ENCODE measurements at places on chromosomes 7 and 10. TPM values are rescaled to one million over a fixed set of nuclear protein-coding genes. Genes with fewer than 3 reads are reported as not detected.

FXYD4 gene
- not detected for polyA plus RNA-seq

SLC26A5 gene
- not detected for polyA plus RNA-seq

PPP1R3C gene
- not detected for polyA plus RNA-seq

METTL2B gene
- polyA plus RNA-seq: 25.1 TPM

ITPRID1 gene
- polyA plus RNA-seq: not detected

CREB3L2 gene
- 17.4 TPM for polyA plus RNA-seq

HOXA11 gene
- not detected for polyA plus RNA-seq

VIPR2 gene
- polyA plus RNA-seq: 0.15 TPM

SAMD9L gene
- polyA plus RNA-seq: 20.4 TPM

CALHM1 gene
- polyA plus RNA-seq: not detected

ZNF775 gene
- 7.6 TPM for polyA plus RNA-seq

PNLIPRP1 gene
- not detected for polyA plus RNA-seq

TRIM24 gene
- polyA plus RNA-seq: 3.1 TPM

CALHM2 gene
- 65.0 TPM for polyA plus RNA-seq

MSMB gene
- polyA plus RNA-seq: not detected

BAIAP2L1 gene
- polyA plus RNA-seq: 0.42 TPM

DEPP1 gene
- polyA plus RNA-seq: not detected

DBNL gene
- 250 TPM for polyA plus RNA-seq

CHAT gene
- polyA plus RNA-seq: not detected

ANKRD30A gene
- not detected for polyA plus RNA-seq

ACHE gene
- not detected for polyA plus RNA-seq

TUBB8 gene
- not detected for polyA plus RNA-seq

SND1 gene
- polyA plus RNA-seq: 119 TPM

GRM3 gene
- polyA plus RNA-seq: not detected

ZNF804B gene
- polyA plus RNA-seq: not detected

ZNF488 gene
- not detected for polyA plus RNA-seq

GBX1 gene
- polyA plus RNA-seq: not detected

MCM10 gene
- polyA plus RNA-seq: not detected

APBB1IP gene
- 30.6 TPM for polyA plus RNA-seq

ADRB1 gene
- polyA plus RNA-seq: not detected

ANKRD22 gene
- not detected for polyA plus RNA-seq

PTPN20 gene
- polyA plus RNA-seq: 0.67 TPM

PTPRN2 gene
- polyA plus RNA-seq: 1.9 TPM

TMEM106B gene
- polyA plus RNA-seq: 46.6 TPM

FAM149B1 gene
- polyA plus RNA-seq: 3.9 TPM

SLC29A4 gene
- 0.50 TPM for polyA plus RNA-seq

NUTM2D gene
- 0.39 TPM for polyA plus RNA-seq

CYP2C8 gene
- polyA plus RNA-seq: not detected

AGR2 gene
- polyA plus RNA-seq: not detected

CADPS2 gene
- polyA plus RNA-seq: not detected

GFRA1 gene
- polyA plus RNA-seq: not detected

TLL2 gene
- 0.03 TPM for polyA plus RNA-seq

JCAD gene
- not detected for polyA plus RNA-seq

CALN1 gene
- polyA plus RNA-seq: not detected

CPA5 gene
- polyA plus RNA-seq: 23.7 TPM

CNTNAP2 gene
- 0.50 TPM for polyA plus RNA-seq

TDRD1 gene
- polyA plus RNA-seq: not detected

CHST15 gene
- not detected for polyA plus RNA-seq

MAD1L1 gene
- polyA plus RNA-seq: 125 TPM

SLC39A12 gene
- polyA plus RNA-seq: not detected

VOPP1 gene
- 43.0 TPM for polyA plus RNA-seq

TLX1 gene
- polyA plus RNA-seq: not detected

TMEM196 gene
- polyA plus RNA-seq: not detected

Measured in CD4-positive, alpha-beta memory T cell (primary cell).